ENCODE measurements at places on chromosomes 11 and 22.

DNA sequence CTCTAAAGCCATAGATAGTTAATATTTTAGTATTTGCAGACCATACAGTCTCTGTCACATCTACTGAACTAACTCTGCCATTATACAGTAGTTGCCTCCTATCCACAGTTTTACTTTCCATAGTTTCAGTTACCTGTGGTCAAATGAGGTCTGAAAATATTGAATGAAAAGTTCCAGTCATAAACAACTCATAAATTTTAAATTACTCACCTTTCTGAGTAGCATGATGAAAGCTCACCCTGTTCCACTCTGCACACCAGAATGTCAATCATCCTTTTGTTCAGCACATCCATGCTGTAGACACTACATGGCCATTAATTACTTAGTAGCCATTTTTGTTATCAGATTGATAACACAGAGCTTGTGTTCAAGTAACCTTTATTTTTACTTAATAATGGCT is 51.7 kb upstream of the ME3 start:
- no peak for DNase-seq

DNA sequence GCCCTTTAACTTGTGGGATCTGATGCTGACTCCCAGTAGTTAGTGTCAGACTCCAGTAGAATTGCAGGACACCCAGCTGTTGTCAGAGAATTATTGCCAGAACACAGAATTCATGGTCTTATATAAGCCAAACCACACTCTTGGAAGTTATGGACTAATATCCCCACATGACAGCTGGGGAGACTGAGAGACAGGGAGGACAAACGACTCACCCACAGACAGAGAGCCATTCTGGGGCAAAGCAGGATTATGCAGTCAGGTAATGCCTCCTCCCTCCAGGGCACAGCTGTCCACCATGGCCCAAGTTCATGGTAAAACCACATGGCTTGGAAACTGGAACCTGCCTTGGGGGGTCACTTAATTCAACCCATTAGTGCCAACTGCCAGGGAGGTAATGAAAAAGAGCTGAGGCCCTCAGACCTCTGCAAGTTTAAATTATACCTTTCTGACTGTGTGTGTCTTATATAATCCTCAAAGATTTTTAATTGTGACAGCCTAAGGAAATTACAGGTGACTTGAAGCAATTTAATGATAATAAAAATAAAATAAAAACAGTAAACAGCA is 299.5 kb downstream of the BUD13 start:
- DNase-seq, result no peak

GRCh38 chr11:78419327-78419726 is 1.7 kb upstream of the GAB2 start:
- DNase-seq, result peak; percentile 90

DNA sequence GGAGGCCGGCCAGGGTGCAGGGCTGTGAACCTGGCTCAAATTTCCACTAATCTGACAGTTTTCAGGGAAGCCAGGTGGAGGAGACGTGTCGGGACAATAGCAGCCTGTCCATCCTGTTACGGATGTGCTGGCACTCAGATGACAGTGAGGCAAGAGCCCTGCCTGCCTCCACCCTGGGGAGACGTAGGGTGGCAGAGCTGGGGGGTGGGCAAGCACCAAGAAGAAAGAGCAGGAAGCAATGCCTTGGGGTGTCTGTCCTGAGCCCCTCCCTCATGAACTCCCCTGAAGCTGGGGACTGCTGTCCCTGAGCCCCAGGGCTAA is 10.0 kb upstream of the TRIM29 start:
- no peak for DNase-seq

GRCh38 chr11:32015427-32015826 is 75.4 kb upstream of the RCN1 start:
- DNase-seq, result no peak

DNA sequence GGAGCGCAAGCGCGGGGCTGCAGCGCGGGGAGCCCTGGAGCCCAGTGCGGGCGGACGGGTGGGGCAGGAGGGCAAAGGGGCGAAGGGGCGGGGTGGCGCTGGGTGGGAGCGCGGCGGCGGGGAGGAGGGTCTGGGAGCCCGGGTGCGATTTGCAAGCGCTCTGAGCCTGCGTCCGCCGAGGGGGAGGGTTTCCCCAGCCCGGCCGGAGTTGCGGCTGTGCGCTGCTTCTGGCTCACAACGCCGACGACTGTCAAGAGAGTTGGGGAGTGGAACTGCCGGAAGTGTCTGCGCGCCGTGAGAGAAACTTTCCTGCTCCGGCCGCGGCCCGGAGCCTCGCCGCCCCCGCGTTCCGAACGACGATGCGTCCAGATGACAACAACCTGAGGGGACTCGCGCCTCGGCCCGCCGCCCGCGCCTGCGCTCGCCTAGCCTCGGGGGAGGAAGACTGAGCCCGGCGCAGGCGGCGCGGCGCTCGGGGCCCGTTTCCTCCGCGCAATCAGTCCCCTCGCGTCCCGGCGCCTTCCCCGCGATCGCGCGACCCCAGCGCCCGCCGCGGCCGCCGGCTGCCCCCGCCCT is at the start of gene ARHGAP42:
Gene ARHGAP42, plus strand, starts transcription at position 235 of the 576 bp plus-strand sequence. CDS start 391 bp downstream, outside the sequence.
- DNase-seq, result no peak

GRCh38 chr11:132541794-132542193 is 990.5 kb downstream of the OPCML start:
- no peak for DNase-seq

DNA sequence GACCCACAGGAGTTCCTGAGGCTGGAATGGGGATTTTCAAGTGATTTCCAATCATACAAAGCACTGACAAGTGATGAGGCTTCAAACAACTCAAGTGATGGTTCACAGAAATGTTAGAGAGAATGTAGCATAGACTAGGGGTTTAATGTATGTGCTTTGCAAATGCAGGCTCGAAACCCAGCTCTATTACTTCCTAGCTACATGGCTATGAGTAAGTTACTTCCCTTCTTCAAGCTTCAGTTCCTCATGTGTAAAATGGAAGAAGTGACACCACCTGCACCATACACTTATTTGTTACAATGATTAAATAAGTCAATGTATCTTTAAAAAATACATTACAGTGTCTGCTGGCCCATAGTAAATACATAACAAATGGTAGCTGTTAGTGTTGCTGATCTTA is 139.8 kb downstream of the CCDC81 start:
- no peak for DNase-seq

- DNase-seq, result no peak
These were observed 18.6 kb upstream of the MCHR1 start for GRCh38 chr22:40660730-40661129.

- DNase-seq, result no peak
These were observed 3.1 kb downstream of the TMEM25 start for GRCh38 chr11:118533769-118534729.

DNA sequence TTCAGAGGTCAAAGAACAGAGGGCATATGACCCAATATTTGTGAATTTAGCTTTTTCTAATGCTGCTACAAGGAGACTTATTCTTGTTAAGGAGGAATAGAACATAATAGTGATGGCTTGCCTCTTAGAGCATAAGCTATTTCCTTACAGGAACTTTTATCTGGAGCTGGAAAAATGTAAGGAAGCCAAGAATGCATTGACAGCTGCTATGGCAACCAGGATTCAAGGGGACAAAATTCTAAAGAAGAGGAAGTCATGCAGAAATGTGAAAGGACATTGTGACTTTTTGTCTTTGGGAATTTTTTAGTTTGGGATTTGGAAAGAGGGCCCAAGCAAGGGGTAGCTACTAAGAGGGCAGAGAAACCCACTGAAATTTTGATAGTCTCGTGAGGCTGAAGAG is 51.1 kb downstream of the EHF start:
- DNase-seq, result no peak

GRCh38 chr22:36954251-36955014 is 41.0 kb downstream of the CSF2RB start:
- DNase-seq, result no peak

DNA sequence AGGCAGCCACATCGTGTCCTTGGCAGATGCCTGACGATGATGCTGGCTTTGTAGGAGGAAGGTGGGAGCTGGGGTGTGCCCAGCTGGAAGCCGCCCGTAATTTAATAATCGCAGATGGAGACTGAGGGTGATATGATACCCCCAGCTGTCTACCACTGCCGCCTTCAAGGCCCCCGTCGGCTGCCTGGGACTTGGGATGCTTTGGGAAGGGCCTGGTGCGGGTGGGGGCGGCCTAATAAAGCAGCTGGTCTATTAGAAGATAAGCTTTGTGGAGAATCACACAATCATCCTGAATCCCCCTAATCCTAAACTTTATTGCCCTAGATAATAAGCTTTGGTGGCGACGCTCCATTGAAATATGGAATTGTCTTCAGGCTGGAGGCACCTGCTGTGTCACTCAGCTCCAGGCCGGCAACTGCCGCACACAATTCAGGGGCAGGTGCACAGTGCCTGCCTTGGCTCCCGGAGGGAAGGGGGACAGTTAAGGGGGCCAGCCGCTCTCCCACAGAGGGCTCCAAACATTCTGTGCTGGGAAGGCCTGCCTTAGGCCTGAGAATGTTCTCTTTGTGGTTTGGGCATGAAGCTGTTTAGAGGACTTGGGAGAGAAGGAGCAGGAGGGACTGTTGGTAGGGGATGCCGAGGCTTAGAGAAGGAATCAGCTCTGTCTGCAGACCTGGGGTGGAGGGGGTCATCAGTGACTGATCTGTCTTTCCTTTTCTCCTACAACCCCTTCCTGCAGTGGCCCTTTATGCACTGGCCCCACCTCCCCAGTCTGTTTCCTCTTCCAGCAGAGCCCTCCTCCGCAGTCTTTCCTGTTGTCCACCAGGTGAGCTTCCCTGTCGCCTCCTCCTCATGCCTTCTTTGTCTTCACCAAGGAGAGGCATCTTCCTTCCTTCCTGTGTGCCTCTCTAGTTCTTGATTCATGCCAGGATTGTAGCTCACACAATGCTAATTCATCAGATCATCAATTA is 65.3 kb downstream of the ARL14EP start:
- DNase-seq, result no peak

GRCh38 chr11:33912405-33913361 is 20.8 kb upstream of the LMO2 start:
- peak; percentile 76 for DNase-seq

DNA sequence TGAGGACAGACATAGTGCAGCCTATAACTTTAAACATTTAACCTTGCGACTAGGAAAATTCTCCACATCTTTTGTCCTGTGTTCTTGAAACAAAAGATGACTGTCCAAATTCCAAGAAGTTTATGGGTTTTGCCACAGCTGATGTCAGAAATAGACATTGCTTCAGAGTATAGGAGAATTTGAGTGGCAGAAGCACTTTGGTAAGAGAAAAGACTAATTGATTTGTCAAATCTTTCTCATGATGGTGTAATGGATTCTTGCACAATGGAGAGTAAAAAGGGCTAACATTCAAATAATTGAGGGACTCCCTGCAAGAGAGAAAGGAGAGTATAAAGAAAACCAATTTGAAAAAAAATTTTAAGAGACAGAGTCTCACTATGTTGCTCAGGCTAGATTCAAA is 25.3 kb downstream of the C11orf58 start:
- DNase-seq, result no peak

GRCh38 chr22:47453049-47453448 is 690.6 kb downstream of the TBC1D22A start:
- no peak for DNase-seq

- no peak for DNase-seq
These were observed 3.7 kb downstream of the CATSPER1 start for GRCh38 chr11:66022401-66023185.

GRCh38 chr11:131027491-131027890 is 111.2 kb upstream of the SNX19 start:
- no peak for DNase-seq

GRCh38 chr22:16829985-16830384 is 4.8 kb upstream of the XKR3 start:
- DNase-seq, result no peak

- no peak for DNase-seq
These were observed 125.1 kb downstream of the BCR start for GRCh38 chr22:23305321-23305910.

GRCh38 chr22:20853236-20853660 is 5.4 kb downstream of the PI4KA start:
- DNase-seq, result no peak

GRCh38 chr22:27391092-27391770 is 410.3 kb downstream of the MN1 start:
- no peak for DNase-seq

DNA sequence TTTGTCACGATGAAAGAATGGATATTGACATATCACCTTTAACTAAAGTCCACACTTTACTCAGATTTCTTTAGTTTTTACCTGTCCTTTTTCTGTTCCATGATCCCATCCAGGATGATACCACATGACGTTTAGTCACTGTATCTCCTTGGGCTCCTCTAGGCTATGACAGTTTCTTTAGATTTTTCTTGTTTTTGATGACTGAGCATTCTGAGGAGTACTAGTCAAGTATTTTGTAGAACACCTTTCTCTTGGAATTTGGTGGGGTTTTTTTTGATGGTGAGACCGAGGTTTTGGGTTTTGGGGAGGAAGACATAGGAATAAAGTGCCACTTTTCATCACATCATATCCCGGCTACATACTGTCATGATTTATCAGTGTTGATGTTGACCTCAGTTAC is 4.0 kb downstream of the LDHAL6A start:
- DNase-seq, result no peak

DNA sequence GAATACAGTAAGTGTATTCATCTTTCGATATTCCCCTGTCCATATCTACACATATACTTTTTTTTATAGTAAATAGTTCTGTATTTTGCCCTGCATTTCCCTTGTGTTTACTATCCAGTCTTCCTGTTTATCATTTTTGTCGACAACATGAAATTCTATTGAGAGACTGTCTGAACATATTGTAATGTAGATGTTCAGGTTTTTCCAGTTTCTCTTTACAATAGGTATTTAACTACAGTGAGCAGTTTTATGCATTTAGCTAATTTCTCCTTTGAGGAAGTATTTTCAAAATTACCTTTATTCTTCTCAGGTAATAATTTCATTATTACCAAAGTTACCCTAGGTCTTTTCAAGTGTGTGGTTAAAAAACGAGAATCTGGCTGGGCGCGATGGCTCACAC is 16.7 kb downstream of the PIK3IP1 start:
- DNase-seq, result no peak

GRCh38 chr11:48207881-48208280 is 8.7 kb upstream of the OR4B1 start:
- DNase-seq, result no peak
